ENCODE measurements at places on chromosomes 2 and 18.

DNA sequence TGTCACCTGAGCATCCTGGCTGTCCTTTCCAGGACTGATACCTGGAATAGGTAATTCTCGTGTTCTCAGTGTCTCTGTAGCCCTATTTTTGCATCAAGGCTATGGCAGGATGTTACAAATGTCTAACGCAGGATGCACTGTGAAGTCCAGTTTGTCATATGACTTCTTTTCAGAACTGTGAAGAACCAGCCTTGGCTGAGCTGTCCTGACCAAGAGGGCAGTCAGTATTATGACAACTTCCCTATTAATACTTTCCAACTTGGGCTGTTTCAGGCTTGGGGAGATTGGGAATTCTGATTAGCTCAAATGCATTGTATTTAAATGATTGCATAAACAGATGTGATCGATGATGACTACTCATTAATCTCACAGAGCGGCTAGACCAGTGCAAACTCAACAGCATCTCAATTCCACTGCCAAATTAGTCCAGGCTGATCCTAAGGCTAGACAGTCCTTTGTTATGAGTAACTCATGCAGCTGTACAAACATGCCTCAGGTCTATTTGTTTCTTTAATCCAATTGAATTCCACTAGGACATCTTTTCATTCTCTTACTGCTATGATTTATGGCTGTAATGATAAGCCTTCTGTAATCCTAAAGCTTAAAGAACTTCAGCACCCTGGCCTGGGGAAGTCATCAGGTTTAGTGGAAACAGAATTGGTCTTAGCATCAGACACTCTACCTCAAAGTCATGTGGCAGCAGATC is 331.6 kb downstream of the KCNS3 start:
- DNase-seq: peak; percentile 10

- DNase-seq: no peak
These were observed 17.7 kb upstream of the SEMA4C start for GRCh38 chr2:96887493-96888012.

DNA sequence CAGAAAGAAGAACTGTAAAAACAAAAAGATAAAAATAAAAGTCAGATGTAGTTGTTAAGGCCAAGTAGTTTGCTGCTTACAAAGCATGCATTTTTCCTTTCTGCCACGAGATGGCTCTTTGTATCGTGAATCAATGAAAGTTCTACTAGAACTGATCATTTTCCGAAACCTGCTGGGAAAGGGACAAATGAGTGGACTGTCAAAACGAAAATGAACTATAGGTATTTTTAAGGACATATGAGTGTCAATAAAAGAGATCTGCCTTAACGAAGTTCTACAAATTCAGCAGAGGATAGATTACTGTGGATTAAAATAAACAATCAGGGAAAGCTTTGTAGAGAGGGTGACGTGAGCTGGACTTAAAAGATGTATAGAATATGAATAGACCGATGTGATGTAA is 15.0 kb upstream of the ELOA2 start:
- DNase-seq: no peak

DNA sequence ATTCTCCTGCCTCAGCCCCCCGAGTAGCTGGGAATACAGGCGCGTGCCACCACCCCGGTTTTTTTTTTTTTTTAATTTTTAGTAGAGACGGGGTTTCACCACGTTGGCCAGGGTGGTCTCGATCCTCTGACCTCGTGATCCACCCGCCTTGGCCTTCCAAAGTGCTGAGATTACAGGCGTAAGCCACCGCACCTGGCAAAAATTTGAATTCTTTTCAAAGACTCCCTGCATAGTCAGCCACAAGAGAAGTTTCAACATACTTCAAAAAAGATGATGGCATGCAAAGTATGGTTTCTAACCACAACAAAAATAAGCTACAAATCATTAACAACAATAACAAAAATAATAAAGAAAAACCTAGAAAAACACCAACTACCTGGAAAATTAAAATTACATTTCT is 22.0 kb downstream of the HYCC2 start:
- DNase-seq: no peak

DNA sequence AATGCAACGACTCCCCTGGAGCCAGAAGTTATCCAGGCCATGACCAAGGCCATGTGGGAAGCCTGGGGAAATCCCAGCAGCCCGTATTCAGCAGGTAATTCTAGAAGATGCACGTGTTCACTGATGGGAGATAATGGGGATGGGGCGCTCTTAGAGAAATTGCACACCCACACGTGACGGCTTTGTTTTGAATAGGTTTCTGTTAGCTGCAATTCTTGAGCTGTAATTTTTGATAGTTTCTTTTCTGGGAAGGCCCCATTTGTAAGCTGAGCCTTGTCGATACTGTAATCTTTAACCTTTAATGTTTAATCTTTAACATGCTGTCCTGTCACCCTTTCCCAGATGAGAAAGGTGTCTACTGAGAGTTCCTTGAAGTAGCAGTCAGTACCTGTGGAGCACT is 3.6 kb downstream of the SCLY start:
- DNase-seq: no peak
